ENCODE measurements at places on chromosomes 16 and 17.

DNA sequence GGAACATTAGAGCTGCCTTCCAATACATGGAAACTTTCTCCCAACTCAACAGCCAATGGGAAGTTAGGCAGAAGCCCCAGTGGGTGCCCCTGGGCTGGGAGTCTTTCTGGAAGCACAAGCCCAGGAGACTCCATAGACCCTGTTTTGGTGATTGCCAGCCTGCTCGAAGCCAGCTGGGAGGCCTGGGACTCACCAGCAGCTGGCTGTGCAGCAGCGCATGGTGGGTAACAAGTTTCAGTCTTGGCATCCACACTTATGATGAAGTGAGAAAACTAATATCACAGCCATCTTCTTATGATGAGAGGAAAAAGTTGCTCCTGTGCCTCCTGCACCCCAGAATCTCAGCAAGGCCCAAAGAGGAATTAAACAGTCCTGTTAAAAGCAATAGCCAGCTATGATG lies 522.5 kb upstream of the CDH5 start:
- DNase-seq = no peak

- DNase-seq = no peak
Measured at GRCh38 chr17:40846515-40847144, 20.4 kb downstream of the KRT12 start.

DNA sequence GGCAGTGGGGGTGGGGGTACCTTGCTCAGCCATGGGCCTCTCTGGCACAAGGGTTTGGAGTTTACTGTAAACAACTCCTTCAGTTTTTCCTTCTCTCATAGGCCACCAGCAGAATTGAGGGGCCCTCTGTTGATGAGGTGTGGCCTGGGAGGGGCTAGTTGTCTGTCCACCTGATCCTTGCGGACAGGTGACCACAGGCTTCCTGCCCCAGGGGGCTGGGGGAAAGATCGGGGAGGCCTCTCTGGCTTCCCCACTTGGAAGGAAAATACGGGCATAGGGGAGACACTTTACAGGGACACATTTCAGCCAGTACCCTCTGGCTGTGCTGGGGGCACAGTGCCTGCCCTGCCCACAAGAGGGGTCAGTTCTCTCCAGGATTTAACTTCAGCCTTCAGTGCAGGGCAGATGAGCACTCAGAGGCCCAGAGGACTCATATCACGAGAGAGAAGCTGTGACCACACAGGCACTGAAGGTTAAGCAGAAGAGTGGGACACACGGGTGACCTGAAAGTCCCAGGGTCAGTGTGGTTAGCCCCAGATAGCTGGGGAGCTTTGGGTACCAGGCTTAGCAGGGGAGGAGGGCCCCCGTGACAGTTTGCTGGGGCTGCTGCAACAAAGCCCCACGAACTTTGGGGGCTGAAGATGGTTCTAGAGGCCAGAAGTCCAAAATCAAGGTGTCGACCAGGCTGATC lies 245.9 kb downstream of the SEC14L1 start:
- no peak for DNase-seq

GRCh38 chr16:47067203-47067602 lies 76.5 kb downstream of the NETO2 start:
- no peak for DNase-seq

GRCh38 chr17:17062356-17062755 lies 20.1 kb downstream of the MPRIP start:
- DNase-seq = no peak

DNA sequence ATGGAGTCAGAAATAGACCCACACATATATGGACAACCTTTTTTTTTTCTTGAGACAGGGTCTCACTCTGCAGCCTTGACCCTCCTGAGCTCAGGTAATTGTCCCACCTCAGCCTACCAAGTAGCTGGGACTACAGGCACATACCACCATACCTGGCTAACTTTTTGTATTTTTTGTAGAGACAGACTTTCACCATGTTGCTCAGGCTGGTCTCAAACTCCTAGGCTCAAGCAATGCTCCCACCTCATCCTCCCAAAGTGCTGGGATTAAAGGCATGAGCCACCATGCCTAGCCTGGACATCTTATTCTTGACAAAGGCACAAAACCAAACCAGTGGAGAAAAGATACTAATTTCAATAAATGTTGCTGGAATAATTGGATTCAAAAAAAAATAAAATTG lies 14.7 kb upstream of the NACA2 start:
- DNase-seq = no peak

GRCh38 chr17:68314916-68315535 lies 23.7 kb downstream of the ARSG start:
- DNase-seq = no peak

GRCh38 chr16:67055712-67056487 lies 27.0 kb downstream of the CBFB start:
- DNase-seq = peak; percentile 89

DNA sequence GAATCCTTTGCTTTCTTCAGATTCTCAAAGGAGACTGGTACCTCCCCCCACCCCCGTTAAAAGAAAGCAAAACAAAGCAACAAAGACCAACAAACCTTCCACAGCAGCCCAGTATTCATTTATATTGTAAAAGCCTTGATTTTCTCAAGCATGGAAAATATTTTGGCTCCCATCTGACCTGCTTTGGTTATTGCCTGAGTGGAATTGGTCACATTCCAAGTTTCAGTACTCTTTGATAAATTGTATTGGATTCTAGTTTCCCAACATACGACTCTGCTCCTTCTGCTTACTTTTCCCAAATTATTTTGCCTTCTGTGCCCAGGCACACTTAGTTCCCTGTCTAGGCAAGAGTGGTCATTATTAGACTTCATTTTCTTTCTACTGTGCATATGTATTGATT lies 1.3 kb downstream of the ABCC11 start:
- no peak for DNase-seq

DNA sequence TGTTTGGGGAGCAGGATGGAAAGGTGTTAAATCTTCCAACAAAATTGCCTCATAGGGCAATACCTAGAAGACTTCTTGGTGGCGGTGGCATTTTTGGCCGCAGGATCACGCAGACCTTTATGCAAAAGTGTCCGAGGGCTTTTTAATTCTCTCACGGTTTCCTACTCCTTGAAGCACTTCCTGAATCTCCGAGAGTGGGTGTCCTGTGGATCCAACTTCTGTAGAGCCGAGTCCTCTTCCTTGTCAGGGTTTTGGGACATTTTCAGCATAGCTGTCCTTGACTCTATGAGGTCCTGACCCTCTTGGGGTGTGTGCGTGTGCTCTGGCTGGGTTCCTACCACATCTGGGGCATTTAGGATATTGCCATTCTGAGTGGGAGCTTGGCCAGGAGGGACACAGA lies 31.7 kb downstream of the IL21R start:
- no peak for DNase-seq

DNA sequence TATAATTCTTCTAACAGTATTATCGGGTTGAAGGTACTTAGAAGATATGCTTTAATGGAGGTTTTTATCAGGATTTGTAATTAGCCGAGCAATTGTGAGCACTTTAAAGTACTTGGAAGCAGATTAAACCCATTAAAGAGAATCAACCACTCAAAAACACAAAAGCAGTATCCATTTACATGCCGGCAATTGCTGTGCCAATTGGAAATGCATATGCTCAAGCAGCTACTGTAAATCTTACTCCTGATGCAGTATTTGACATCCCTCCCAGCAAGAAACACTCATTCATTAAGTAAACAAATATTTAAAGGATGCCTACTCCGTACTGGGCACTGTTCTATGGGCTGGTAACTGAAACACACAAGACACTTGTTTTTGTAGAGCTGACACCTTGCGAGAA lies 11.4 kb upstream of the CCL1 start:
- DNase-seq = no peak

GRCh38 chr17:30379903-30380381 lies 1.2 kb downstream of the CPD start:
- DNase-seq = peak; percentile 42

GRCh38 chr16:35182943-35183550 lies 1723.6 kb downstream of the TP53TG3F start:
- no peak for DNase-seq

DNA sequence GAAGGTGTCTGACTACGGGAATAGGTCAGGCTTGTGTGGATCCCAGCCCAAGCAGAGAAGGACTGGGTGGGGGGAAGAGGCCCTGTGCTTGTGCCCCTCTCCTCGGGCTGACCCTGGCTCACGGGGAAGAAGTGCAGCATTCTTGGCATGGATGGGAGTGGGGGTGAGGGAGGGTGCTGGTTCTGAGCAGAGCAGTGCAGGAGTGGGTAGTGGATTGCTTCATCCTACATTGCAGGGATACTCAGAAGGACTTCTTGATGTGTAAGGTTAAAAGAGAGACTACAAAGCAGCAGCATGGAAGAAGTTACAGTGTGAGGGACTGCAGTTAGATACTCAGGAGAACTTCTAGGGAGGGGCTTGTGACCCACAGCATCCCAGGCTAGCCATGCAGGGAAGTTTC lies 2.1 kb downstream of the ARHGAP23 start:
- no peak for DNase-seq

GRCh38 chr16:72400257-72401083 lies 228.5 kb upstream of the PMFBP1 start:
- DNase-seq = peak; percentile 35

- no peak for DNase-seq
Measured at GRCh38 chr16:53018834-53019416, 33.8 kb downstream of the CHD9NB start.

DNA sequence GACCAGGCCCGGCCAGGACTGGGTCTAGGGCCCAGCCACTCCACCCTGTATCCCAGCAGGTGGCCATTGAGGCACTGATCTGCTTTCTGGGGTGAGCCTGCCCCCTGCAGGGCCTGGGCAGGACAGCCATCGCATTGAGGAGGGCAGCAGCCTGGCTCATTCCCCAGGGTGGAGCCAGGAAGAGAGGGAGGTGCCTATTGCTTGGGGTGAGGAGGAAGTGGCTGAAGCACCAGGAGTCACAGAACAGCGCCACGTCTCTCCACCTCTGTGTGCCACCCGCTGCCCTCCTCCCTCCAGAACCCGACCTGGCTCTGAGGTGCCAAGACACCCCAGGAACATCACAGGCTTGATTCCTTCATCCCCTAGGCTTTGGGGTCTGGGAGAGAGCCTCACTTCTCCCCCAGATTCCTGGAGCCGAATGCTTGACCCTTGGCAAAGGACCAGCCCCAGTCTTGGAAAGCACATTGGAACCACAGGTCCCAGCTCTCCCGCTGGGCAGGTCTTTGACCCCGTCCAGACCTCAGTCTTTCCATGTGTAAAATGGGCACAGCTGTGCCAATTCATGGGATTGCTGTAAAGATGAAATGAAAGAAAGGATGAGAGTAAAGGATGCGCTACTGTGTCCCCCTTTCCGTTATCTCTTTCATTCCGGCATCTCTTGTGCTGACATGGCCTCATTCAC lies 7.2 kb upstream of the KRT36 start:
- peak; percentile 77 for DNase-seq

GRCh38 chr16:48831076-48831722 lies 221.2 kb upstream of the N4BP1 start:
- DNase-seq = no peak

DNA sequence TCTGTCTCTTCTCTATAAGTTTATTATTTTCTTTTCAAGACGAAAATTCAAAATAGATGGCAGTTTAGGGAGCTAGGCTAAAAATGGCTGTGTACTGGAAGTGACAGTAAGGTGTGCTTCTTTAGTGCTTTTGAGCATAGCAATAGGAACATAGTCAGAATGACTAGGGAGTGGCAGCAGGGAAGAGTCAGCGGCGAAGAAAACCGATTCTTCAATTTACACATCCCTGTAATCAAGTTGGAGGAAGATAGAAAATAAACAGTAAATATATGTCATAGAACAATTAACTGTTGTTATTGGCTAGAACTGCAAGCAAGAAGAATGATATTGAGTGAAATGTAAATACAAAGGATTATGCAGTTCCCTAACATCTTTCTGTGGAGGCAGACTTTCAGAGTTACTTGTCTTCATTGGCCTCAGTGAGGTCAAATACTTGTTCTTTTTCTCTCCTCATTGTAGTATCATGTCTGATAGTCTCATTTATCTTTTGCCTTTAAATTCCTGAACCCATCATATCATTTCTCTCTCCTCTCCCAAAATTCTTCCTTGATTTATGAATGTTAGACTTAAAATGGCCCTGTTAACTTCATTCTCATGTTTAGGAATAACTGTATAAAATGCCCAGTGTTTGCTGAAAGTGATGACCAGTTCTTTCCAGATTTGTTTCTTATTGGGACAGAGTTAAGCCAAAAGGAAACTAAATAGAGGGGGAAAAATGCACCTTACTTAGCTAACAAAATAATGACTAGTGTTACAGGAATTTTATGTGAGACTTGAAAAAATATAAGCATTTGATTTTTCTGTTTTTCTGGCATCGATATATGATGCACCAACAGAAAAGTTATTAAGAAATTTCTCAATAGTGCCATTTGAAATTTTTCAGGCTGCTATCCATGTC lies 211.4 kb downstream of the BCAS3 start:
- no peak for DNase-seq
